ENCODE measurements at places on chromosomes 4 and X.

- H3K27ac ChIP-seq, result no peak overlapping the region
- H3K4me3 ChIP-seq, result no peak overlapping the region
- H3K4me1 ChIP-seq, result no peaks in the 10 kb centered on the region
- no peak for DNase-seq
- peaks cover 21% of the 10 kb centered on the region for H3K27me3 ChIP-seq
Observed at GRCh38 chrX:131894995-131895394, 128.1 kb upstream of the STK26 start.

GRCh38 chr4:140764785-140765392, 8.7 kb upstream of the TBC1D9 start:
- H3K27me3 ChIP-seq, result no peaks in the 10 kb centered on the region
- H3K4me1 ChIP-seq, result no peaks in the 10 kb centered on the region
- no peak overlapping the region for H3K27ac ChIP-seq
- no peak overlapping the region for H3K4me3 ChIP-seq

DNA sequence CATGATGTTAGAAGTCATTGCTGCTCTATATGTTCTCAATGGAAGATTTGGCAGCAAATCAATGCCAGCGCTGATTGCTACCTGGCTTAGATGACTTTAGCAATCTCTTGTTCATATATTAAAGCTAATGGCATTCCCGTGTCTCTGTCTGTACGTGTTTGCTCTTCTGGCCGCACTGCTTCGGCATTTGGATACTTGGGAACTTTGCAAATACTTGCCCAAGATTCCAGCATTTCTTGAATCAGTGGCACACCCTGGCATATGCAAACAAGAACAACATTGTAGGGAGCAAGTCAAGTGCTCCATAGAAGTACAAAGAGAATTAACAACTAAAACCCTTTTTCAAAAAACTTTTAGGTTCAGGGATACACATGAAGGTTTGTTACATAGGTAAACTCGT, 128.9 kb upstream of the TMEM164 start:
- peaks cover 5% of the 10 kb centered on the region for H3K4me1 ChIP-seq
- no peaks in the 10 kb centered on the region for H3K36me3 ChIP-seq
- no peak overlapping the region for H3K4me3 ChIP-seq
- no peak overlapping the region for H3K27ac ChIP-seq

DNA sequence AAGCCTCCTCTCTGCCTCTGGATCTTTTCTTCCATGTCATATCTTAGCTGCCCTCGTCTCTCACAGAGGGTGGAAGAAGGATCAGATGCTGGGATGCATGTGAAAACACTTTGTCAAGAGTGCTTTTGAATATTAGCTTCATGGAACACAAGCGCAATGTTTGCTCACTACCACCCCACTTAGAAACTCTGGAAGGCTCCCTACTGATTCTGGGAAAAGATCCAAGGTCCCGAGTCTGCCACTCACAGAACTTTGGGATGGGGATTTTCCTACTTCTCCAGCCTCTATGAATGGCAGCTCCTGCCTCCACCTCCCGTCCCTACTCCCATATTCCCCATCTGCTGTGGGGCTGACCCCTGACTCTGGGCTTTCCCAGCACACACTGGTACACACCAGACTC, 40.2 kb upstream of the CRMP1 start:
- no peak for DNase-seq
- peaks cover 70% of the 10 kb centered on the region for H3K27me3 ChIP-seq
- no peaks in the 10 kb centered on the region for H3K36me3 ChIP-seq
- peaks cover 6% of the 10 kb centered on the region for H3K4me1 ChIP-seq
- H3K27ac ChIP-seq, result no peak overlapping the region

GRCh38 chr4:28730304-28730703, 1869.7 kb downstream of the STIM2 start:
- H3K27me3 ChIP-seq, result no peaks in the 10 kb centered on the region
- no peak overlapping the region for H3K27ac ChIP-seq
- no peaks in the 10 kb centered on the region for H3K36me3 ChIP-seq
- no peak overlapping the region for H3K4me3 ChIP-seq

- H3K27ac ChIP-seq, result no peak overlapping the region
- H3K4me3 ChIP-seq, result no peak overlapping the region
- no peak for DNase-seq
- no peaks in the 10 kb centered on the region for H3K36me3 ChIP-seq
- no peaks in the 10 kb centered on the region for H3K4me1 ChIP-seq
Observed at GRCh38 chrX:155682834-155683233, 70.1 kb upstream of the TMLHE start.

DNA sequence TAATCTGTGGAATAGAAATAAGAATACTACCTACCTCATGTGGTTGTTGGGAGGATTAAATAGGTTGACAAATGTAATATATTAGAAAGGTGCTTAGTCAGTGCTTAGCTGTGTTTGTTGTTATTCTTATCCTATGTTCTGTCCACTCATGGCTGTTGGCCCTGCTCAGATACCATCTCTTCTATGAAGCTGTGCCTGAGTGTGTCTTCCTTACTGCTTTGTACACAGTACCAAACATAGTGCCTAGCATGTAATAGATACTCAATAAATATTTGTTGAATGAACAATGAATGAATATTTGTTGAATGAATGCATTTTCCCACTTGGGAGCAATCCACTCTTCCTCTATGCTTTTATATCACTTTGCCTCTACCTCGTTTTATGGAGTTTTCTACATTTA, 57.2 kb downstream of the NHS start:
- no peak for DNase-seq
- no peaks in the 10 kb centered on the region for H3K36me3 ChIP-seq
- no peaks in the 10 kb centered on the region for H3K4me1 ChIP-seq

- no peak overlapping the region for H3K4me3 ChIP-seq
- H3K36me3 ChIP-seq, result no peaks in the 10 kb centered on the region
Observed at GRCh38 chrX:133150730-133151129, 53.8 kb upstream of the USP26 start.

DNA sequence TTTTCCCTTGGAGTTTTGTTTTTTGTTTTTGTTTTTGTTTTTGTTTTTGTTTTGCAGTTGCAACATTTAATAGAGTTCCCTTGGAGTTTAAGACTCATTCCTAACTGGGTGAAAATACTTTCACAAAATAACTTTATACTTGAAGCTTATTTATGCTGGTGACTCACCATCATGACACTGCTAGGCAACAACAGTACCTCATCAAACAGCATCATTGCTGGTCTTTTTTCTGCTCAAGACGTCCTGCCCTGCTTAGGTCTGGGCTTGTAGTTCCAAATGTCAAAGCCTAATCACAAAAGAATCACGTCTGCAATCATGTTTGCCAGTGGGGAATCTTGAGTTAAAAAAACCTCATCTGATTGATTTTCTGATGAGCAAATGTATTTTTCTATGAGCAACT, 105.7 kb upstream of the PRPS2 start:
- H3K36me3 ChIP-seq, result peaks cover 1% of the 10 kb centered on the region
- H3K4me1 ChIP-seq, result peaks cover 1% of the 10 kb centered on the region
- no peaks in the 10 kb centered on the region for H3K27me3 ChIP-seq
- H3K4me3 ChIP-seq, result no peak overlapping the region

DNA sequence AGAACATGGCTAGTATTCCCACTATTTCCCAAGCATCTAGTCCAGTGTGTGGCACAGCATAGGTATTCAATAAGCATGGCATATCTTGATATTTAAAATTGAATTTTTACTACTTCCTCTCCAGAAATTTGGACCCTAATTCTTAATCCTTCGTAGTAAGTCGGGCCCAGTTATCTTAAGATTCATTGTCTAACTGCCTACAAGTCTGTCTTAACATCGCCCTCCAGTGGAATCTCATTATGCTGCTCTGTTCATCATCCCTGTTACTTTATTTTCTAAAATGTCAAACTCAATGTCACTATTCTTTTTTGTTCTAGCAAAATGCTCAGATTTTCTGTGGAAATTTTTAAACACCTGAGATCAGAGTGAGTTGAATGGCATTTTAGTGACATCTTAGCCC, 606.2 kb downstream of the KLHL13 start:
- H3K27me3 ChIP-seq, result no peaks in the 10 kb centered on the region
- H3K27ac ChIP-seq, result no peak overlapping the region
- DNase-seq, result no peak

GRCh38 chrX:132488180-132488705, 595 bp downstream of the MBNL3 start:
- no peak for DNase-seq
- H3K4me1 ChIP-seq, result peaks cover 16% of the 10 kb centered on the region
- no peaks in the 10 kb centered on the region for H3K36me3 ChIP-seq
- peak overlapping the region; percentile 94 for H3K4me3 ChIP-seq

DNA sequence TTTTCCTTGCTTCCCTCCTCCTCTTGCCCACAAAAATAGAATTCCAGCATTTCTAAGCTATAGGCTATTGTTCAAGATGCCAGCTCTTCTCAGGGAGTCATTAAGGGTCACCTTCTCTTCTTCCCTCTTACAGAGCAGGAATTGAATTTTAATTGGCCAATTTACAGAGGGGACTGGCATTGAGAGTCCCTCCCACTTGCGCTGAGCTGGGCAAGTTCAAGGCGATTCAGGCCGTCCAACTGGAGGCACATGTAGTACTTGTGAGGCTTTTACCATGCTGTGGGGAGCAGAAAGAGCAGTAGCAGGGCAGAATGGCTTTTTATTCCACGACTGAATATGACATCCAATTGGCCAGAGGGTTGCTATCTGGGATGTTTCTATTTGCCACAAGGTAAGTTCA, 181.9 kb downstream of the SOWAHB start:
- H3K36me3 ChIP-seq, result peaks cover 1% of the 10 kb centered on the region
- H3K27me3 ChIP-seq, result no peaks in the 10 kb centered on the region
- no peak overlapping the region for H3K27ac ChIP-seq
- no peak overlapping the region for H3K4me3 ChIP-seq
- H3K4me1 ChIP-seq, result no peaks in the 10 kb centered on the region
